ENCODE measurements at places on chromosomes 7 and 10.

DNA sequence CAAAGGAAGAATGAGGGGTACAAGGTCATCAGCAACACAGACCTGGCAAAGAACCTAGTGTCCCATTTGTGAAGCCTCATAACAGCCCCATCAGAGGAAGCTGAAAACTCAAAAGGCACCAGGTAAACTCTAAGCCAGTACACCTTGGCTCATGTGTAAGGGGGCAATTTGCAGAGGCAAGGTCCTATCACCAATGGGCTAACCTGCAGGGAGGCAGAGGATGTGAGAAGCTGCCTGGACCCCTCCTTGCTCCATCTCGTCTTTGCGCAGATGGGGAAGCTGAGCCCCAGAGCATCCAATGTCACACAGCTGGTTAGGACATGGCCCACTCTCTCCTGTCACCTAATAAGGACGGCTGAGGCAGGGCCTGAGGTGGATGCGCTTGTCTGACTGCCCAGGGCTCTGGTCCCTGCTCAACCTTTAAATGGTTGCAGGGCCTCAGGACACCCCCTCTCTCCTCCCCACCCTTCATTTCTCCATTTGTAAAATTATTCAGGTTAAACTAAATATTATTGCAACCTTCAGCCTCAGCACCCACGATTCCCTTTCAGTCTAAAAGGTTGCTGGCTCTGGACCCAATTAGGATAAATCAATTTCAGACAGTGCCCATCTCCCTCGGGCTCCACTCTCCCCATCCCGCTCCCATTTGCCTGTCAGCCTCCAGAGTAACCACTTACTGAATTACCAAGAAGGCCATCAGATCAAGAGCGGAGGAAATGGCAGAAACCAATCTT, 135.3 kb downstream of the OAT start:
- no peak for DNase-seq

DNA sequence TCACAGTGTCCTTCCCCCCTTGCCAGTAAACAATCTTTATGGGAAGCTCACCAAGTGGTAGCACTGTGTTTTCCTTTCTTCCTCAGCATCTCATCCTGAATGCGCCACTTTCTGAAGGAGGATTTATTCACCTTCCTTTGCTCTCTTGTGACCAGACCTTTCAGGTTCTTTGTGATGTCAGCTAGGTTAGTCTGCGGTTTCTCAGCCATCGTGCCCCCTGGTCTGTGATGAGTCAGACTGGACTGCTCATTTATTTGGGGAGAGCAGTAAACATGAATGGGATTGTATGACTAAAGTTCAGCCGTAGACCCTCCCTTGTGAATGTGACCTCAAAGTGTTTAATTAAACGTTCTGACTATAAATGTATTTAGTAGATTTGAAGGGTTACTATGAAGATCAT, 235.1 kb upstream of the CELF2 start:
- DNase-seq = no peak

DNA sequence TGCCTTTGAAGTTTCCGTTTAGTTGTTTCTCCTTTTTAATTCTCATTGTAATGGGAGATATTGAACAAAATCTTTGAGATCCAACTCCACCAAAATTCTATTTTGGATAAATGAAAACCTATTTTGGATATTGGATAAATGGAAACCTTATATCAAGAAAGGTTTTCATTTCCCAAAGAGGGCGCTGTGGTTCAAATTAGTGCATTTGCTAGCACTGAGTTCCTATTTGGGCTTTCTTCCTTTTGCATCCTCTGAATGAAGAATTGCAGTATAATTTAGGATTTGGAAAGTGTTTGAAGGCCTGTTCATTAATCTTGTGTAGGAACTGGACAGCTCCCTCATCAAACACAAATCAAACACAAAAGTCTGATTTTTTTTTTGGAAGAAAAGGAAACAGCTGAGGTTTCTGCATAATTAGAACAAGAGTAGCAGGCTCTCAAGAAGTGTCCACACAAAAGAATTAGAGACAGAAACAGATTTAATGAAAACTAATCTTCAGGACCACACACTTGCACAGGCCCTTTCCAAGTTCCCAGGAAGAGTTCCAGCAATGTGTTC, 80.8 kb upstream of the KLF14 start:
- no peak for DNase-seq

GRCh38 chr7:137480824-137481365, 137.4 kb upstream of the PTN start:
- no peak for DNase-seq

GRCh38 chr7:28008171-28008570, 172.4 kb downstream of the JAZF1 start:
- no peak for DNase-seq

- DNase-seq = no peak
Observed at GRCh38 chr7:8115547-8116402, 146.2 kb downstream of the ICA1 start.

DNA sequence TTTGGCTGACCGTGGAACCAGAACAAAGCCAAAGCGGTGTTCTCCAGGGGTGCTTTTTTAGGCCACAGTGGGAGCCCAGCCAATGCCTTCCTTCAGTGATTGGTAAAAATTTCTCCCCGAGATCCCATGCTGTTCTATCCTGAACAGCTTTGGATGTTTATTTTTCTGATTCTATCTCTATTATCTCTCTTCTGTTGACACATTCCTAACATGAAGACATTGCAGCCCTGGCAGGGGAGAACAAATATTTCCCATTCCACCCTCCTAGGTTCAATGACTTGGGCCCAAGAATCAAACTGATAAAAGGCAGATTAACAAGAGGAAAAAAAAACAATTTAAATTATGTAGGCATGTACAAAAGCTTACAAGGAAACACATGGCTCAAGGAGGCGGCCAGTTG, 162.7 kb downstream of the PFKFB3 start:
- DNase-seq = no peak

DNA sequence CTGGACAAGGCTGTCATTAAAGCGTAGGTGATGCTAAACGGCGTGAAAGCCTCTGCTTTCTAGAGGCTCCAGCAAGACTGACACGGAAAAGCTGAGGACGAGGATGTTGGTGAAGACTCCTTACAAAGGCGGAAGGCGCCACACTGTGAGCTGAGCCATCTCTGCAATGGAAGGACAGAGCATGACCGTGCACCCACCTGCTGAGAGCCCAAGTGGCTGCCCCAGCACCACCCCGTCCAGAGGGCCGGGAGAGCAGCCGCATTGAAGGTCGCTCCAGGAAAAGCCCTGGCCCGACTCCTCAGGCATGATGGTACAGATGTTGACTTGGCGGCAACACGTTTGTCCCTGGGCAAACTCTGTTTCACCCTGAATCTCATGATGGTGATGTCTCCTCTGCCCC, 492.7 kb downstream of the DNAJB6 start:
- no peak for DNase-seq

- DNase-seq = no peak
Observed at GRCh38 chr10:132055616-132056015, 10.1 kb upstream of the JAKMIP3 start.

DNA sequence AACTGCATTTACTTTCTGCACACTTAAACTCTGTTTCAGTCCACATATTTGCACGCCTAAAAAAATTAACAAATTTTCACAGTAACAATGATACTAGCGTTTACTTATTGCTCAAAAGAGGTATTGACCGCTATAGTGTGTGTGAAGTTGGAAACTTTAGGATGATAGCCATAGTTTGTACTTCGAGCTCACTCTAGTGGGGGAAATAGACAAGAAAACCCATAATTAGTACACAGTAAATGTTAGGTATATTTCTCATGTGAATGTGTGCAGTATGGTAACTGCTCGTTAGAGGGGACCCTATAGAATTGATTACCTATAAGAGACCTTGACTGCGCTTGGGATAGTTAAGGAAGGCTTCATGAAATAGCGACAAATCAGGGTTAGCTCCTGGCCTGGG, 238.4 kb downstream of the AUTS2 start:
- no peak for DNase-seq

DNA sequence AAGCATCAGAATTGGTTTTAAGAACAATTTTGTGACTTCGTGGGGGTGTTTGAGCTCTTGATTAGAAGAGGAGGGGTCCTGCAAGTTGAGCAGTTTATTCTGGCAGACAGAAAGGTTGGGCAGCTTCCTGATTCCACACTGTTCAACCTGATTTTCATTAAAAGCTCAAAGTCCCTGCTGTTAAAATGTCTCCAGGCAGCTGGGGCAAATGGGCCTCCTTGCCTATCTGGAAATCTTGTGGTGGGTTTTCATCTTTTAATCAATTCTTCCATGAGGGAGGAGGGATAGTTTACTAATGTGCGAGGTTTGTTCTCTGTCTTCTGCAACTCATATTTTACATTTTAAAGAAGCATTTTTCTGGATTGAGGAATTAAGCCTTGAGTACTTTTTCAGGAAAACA, 276.7 kb downstream of the NXPH1 start:
- DNase-seq = no peak

- DNase-seq = no peak
Observed at GRCh38 chr10:86595496-86595895, 58.9 kb upstream of the OPN4 start.

DNA sequence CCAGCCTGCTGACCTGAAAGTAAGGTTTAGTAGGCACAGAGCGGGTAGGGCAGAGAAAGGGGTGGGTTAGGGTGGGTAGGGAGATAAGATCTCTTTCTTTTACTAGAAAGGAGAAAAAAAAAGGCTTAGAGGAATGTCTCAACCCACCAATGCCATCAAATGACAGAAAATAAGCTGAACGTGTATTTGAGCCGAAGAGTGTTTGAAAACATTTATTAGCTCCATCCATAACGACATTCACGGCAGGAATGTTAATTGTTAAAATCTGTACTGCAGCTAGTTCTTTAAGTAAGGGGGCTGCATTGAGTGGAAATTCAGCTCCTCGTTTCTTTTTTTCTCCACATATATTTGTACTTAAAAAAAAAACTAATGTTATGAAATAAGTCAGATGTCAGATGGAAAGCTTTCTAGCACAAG, 63.7 kb upstream of the ARID5B start:
- DNase-seq = no peak

DNA sequence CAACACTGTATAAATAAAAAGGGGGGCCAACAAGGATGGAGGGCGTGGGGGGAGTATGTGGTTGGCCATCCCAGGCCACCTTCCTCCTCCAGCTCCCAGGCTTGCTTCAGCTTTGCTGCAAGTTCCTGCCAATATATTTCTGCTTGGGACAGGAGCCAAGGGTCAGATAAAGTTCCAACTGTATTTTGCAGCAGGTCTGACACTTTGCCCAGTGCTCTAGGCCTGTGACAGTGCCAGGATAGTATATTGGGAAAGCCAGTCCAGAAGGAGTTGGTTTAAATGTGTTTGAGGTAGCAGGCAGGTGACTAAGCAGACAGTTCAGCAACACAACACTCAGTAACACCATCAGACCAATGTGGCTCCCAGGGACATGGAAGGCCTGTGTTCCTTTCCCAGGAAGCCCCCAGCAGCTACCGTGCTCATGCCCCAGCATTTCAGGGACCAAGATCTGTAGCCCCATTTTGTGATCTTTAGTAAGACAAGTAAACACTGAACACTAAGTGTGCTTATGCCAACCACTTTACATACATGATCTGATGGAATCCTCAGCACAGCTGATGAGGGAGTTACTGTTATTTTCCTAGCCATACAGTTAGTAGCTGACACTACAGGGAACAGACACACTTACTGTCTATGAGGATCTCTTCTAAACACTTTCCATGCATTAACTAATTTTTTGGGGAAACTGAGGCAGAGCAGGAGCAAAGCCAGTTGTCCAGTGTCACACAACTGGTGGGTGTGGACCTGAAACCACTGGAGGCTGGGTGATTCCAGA, 38.9 kb downstream of the DNAJB12 start:
- DNase-seq = no peak

GRCh38 chr7:50914460-50914859, 131.8 kb upstream of the GRB10 start:
- DNase-seq = no peak

- DNase-seq = no peak
Observed at GRCh38 chr10:127133672-127134500, 62.5 kb downstream of the INSYN2A start.

- no peak for DNase-seq
Observed at GRCh38 chr7:1083729-1084657, 3.9 kb upstream of the GPER1 start.

GRCh38 chr10:131456411-131456810, 144.9 kb upstream of the TCERG1L start:
- DNase-seq = no peak

- no peak for DNase-seq
Observed at GRCh38 chr7:36129048-36129534, 24.0 kb upstream of the EEPD1 start.

DNA sequence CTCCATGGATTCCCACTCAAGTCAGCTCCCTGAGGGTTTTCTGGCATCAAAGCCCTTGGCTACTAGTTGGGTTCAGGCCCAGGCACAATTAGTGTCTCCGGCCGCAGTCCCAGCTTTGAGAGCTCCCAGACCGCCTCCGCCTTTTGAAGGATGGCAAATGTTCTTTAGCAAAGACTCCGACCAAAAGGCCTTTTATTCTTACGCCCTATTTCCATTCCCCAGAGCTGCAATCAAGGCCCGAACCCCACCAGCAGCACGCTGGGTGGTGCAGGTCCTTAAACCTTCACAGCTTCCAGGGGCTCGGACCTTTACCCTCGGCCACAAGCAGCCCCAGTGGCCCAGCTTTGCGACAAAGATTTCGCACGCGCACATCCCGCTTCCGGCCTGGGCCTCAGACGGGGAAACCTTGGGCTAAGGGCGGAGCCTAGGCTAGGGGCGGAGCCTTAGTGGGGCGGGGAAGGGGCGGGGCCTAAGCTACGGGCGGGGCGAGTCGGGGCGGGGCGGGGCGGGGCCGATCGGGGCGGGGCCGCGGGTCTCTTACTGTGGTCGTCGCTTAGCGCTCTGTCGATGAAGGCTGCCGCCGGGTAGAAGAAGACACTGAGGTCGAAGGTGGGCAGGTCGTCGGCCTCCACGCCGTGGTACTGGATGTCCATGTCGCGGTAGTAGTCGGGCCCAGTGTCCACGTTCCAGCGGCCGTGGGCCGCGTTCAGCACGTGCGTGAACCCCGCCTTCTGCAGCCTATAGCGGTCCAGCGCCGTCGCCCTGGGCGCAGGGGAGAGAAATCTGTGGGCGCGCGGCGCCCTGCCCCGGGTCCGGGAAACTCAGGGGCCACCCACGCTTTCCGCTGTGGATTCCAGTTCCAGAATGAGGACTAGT, 68.0 kb upstream of the SAMD8 start:
- no peak for DNase-seq

- no peak for DNase-seq
Observed at GRCh38 chr7:607938-608337, 88.3 kb upstream of the PDGFA start.

- DNase-seq = no peak
Observed at GRCh38 chr10:119502618-119503155, 39.8 kb downstream of the RGS10 start.

Data from activated T-helper 1 cell treated with anti-CD3 and anti-CD28 coated beads, Interleukin-2, amount 50 U/mL, for 16 hours (primary cell).